ENCODE measurements at places on chromosomes 3 and 15.

GRCh38 chr3:54193093-54193492, 70.7 kb downstream of the CACNA2D3 start:
- DNase-seq, result no peak

- no peak for DNase-seq
These were observed 30.7 kb downstream of the TRPM1 start for GRCh38 chr15:31070867-31071266.

DNA sequence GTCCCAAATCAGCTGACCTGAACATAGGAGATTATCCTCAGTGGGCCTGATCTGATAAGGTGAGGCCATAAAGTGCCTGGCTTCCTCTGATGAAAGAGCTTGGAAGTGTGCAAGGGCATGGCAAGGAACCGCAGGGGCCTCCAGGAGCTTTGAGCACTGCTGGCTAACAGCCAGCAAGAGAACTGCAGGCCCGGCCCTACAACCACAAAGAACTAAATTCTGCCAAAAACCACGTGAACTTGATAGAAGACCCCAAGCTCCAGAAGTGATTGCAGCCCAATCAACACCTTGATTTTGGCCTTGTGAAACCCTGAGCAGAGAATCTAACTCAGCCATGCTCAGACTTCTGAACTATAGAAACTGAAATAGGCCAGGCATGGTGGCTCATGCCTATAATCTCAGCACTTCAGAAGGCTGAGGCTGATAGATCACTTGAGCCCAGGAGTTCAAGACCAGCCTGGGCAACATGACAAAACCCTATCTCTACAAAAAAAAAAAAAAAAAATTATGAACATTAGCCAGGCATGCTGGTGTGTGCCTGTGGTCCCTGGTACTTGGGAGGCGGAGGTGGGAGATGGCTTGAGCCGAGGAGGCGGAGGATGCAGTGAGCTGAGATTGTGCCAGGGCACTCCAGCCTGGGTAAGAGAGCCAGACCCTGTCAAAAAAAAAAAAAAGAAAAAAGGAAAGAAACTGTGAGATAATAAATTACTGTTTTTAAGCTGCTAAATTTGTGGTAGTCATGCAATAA, 7.7 kb upstream of the DIS3L start:
- DNase-seq, result no peak

DNA sequence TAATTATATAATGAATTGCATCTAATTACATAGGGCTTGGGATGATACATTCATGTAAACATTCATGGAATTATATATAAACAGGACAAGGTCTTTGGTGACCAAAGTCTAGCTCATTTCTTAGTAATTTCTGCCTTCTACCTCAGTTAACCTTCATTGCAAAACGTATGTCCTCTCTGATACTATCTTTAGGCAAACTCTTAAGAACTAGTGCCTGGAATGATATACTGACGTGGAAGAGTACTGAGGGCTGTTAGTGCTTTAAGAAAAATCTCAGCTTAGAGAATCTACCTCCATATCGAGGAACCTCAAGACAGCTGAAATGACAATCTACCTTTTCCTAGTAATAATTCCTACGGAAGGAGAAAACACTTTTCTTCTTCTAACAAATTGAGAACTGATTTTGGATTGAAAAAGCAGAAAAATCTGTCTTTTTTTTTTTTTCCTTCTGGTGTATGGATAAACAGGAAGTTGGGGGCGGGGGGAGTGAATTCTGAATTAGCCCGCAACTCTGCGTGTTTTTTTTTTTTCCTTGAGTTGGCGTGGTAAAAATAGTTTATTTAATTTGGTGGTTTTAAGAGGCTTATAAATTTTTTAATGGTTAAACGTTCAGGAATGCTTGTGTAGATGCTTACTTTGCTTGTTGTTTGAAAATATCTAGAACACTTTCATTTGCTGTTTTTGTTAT, 43.2 kb downstream of the RARB start:
- DNase-seq, result no peak

DNA sequence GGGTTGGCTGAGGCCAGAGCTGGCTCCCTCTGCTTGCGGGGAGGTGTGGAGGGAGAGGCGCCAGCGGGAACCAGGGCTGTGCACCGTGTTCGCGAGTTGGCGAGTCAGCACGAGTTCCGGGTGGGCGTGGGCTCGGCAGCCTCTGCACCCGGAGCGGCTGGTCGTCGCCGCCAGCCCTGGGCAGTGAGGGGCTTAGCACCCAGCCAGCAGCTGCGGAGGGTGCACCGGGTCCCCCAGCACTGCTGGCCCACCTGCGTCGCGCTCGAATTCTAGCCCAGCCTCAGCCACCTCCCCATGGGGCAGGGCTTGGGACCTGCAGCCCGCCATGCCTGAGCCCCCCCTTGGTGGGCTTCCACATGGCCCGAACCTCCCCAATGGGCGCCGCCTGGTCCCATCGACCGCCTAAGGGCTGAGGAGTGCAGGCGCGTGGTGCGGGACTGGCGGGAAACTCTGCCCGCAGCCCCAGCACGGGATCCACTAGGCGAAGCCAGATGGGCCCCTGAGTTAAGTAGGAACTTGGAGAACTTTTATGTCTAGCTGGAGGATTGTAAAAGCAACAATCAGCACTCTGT, 125.6 kb downstream of the FRMD4B start:
- DNase-seq, result no peak

- DNase-seq, result no peak
These were observed 73.3 kb upstream of the SNRK start for GRCh38 chr3:43212914-43213611.

DNA sequence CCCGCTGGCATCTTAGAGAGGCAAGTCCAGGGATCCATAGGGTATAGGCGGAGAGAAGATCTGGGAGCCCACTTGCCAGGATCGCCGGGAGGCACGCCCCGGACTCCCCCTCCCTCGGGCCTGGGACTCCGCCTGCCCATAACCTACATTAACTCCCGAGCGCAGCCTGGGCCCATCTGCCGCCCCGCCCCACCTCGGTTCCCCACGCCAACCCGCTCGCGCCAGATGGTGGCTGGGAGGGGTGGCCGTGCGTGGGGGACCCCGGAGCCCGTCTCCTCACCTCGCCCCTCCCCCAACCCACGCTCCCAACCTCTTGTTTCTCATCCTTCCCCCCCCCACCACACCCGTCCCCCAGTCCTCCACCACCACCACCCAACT, 1.7 kb upstream of the DLL4 start:
- DNase-seq, result no peak

- peak; percentile 10 for DNase-seq
These were observed 8.3 kb downstream of the ANXA2 start for GRCh38 chr15:60389261-60390077.

- no peak for DNase-seq
These were observed 5.0 kb downstream of the ISLR start for GRCh38 chr15:74178326-74179100.

DNA sequence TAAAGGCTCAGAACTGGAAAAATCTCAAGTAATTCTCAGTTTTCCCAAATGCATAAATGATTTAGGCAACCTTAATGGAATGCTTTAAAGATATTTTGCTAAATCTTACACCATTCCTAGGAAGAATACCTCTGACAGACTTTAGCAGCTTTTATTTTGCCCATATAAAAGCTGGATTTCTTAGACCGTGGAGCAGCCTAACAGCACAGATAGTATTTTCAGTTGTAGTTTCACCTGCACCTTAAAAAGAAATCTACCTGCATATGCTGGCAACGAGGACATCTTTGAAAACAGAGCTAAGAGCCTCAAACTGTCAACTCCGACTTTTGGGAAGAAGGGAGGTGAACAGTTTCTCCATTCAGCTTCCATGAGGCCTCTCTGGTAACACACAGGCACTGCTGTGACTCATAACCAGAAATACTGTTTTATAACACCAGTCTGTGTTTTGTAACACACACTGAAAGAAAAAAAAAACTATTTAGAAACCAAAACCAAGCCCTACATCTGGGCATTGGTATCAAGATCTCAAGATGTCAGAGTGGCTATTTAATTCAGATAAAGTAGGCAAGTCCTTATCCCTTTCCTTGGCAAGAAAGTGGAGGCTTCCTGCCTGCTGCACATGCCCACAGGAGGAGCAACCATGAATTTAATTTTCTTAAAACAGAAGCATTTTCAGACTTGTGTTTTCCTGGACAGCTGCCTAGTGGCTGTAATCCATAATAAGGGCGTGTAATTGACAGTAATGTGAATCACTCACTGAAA, 181.5 kb upstream of the ICE2 start:
- DNase-seq, result no peak

- no peak for DNase-seq
These were observed 626.1 kb downstream of the MAGI1 start for GRCh38 chr3:65412588-65412987.

- DNase-seq, result no peak
These were observed 184.5 kb upstream of the ADAMTS9 start for GRCh38 chr3:64872345-64872744.

- DNase-seq, result no peak
These were observed 31.9 kb downstream of the CMTM7 start for GRCh38 chr3:32423534-32423933.

GRCh38 chr3:153919773-153920172, 201.4 kb upstream of the ARHGEF26 start:
- DNase-seq, result no peak

GRCh38 chr3:125647318-125648014, 52.2 kb upstream of the OSBPL11 start:
- no peak for DNase-seq

DNA sequence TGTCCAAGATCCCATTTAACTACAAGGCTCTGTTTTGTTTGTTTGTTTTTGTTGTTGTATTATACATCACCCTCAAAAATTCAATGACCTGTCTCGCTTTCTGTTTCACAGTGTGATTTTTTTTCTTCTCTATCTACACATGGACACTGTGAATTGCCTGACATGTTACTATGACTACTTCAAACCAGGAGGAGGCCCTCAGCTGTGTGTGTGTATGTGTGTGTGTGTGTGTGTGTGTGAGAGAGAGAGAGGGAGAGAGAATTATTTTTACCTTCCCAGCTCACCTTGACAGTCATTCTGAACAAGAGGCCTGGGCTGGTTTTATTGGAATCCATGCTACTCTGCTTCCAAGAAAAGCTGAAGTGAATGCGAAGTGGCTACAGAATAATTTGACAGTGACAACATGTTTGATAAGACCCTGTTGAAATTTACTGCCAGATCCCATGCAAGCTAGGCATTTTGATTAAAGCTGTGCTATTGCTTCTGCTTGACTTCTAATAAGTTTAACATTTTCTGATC, 841.4 kb downstream of the NSUN3 start:
- no peak for DNase-seq

DNA sequence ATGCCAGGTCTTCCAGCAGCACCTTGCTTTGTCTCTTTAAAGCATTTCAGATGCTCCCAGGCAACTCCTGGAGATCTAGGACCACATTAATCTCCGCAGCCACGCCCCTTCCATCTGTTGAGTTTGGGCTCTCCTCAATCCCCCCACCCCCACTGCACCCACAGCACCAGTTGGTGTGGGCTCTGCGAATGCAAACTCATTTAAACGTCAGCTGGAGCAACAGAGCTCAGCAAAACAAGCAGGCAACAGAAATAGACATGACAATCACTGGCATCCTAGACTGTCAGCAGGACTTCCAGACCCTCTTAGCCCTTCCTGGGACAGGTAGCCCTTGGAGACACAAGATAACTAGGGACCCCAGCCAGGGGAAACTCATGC, 106.9 kb downstream of the LSM3 start:
- DNase-seq, result no peak

- DNase-seq, result no peak
These were observed at the start of gene SV2B for GRCh38 chr15:91099995-91100813. TSS of gene SV2B (plus strand) at chr15:91100257. CDS start at chr15:91226264, 126,007 bp downstream.

DNA sequence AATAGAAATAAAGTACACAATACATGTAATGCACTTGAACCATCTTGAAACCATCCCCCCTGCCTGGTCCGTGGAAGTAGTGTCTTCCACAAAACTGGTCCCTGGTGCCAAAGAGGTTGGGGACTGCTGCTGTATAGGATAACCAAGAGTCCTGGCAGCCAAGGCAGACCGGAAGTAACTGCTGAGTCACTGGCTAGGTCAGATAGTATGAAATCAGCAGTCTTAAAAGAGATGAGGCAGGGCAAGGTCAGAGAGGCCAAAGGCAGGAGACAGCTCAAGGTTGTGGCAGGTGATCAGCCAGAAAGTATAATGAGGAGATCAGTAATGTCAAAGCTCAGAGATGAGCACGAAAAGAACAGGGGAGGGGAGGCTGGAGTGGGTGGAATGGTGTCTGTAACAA, 60.2 kb downstream of the MAP3K13 start:
- no peak for DNase-seq

DNA sequence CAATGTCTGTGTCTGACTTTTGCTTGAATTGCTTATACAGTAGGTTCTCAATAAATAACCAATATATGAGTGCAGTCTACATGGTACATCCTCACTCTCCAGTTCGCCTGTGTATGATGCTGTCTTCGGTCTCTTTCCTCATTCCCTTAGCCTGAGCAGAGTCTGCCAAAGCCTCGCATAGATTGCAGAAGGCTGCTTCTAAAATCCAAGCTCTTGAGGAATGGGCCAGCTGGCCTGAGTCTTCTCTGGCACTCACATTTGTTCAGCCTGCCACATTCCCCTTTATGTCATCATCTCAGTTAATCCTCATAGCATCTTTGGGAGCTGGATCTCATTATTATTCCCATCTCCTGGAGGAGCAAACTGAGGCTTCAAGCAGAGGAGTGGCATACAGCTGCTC, 27.2 kb upstream of the ADAMTS7 start:
- DNase-seq, result no peak

GRCh38 chr3:68819361-68819760, 113.0 kb downstream of the TAFA4 start:
- DNase-seq, result no peak

- peak; percentile 61 for DNase-seq
These were observed 117.5 kb upstream of the ARHGEF3 start for GRCh38 chr3:56919137-56919796.

- no peak for DNase-seq
These were observed 75.9 kb downstream of the RFTN1 start for GRCh38 chr3:16437640-16438039.

DNA sequence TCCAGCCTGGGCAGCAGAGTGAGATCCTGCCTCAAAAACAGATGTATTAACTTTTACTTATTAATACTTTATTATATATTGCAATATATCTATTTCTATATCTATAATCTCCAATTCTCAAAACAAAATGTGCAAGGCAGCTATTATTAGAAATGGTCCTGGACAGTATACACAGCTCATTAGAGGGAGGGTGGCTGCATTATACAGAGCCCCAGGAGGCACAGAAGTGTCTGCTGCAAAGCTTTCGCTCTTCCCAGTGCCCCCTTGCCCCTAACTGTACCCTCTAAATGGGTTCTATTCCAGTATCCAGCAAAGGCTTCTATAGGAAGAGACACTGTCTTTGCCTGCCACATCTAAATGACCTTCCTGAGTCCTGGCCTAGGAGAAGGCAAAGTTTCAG, 24.5 kb downstream of the ARL14 start:
- DNase-seq, result no peak

GRCh38 chr15:95265419-95265997, 1034.1 kb downstream of the MCTP2 start:
- DNase-seq, result no peak

Measured in T-helper 2 cell (primary cell).